Activated T-helper 1 cell treated with anti-CD3 and anti-CD28 coated beads, Interleukin-12 subunit alpha, Interleukin-12 subunit beta, Interleukin-2, Interleukin-4 antibody, amounts not matched to agents 30 ng/mL and 10 ng/mL and 1 ng/mL, durations not matched to agents 14 hours and 24 hours and 36 hours (primary cell): ENCODE measurements at places on chromosomes 7 and 10.
A peak's percentile ranks its signal among the peaks of the same experiment; 100 is the strongest.

DNA sequence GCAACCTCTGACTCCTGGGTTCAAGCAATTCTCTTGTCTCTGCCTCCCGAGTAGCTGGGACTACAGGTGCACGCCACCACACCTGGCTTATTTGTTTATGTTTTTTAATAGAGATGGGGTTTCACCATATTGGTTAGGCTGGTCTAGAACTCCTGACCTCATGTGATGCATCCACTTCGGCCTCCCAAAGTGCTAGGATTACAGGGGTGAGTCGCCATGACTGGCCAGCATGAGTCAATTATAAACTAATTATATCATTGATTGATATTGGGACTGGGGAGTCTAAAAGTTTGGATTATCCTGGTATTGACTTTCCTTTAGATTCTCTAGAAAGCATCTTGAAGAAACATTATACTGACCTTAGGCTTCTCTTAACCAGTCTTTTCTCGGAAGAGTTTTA is 73.9 kb upstream of the CCNY start:
- no peak for DNase-seq

- DNase-seq = no peak
These were observed 51.4 kb upstream of the ZNF716 start for GRCh38 chr7:57398548-57398947.

GRCh38 chr10:131860311-131860710 is 40.5 kb upstream of the PPP2R2D start:
- DNase-seq = no peak

DNA sequence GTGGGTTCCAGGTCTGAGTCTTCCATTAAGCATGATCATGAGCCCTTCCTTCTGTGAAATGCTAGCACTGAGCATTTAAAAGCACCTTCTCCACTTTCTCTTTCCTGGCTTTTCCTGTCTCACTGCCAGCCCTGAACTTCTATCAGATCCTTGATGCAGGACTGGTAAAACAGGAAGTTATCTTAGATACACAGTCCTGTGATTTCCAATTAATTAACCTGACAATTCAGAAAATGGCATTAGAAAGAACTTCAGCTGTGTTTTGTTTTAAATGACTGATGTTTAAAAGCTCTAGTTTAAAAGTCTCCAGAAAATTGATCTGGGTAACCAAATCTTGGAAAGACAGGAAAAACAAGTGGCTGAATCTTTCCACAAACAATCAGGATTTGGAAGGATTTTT is 79.0 kb upstream of the MACROH2A2 start:
- no peak for DNase-seq

DNA sequence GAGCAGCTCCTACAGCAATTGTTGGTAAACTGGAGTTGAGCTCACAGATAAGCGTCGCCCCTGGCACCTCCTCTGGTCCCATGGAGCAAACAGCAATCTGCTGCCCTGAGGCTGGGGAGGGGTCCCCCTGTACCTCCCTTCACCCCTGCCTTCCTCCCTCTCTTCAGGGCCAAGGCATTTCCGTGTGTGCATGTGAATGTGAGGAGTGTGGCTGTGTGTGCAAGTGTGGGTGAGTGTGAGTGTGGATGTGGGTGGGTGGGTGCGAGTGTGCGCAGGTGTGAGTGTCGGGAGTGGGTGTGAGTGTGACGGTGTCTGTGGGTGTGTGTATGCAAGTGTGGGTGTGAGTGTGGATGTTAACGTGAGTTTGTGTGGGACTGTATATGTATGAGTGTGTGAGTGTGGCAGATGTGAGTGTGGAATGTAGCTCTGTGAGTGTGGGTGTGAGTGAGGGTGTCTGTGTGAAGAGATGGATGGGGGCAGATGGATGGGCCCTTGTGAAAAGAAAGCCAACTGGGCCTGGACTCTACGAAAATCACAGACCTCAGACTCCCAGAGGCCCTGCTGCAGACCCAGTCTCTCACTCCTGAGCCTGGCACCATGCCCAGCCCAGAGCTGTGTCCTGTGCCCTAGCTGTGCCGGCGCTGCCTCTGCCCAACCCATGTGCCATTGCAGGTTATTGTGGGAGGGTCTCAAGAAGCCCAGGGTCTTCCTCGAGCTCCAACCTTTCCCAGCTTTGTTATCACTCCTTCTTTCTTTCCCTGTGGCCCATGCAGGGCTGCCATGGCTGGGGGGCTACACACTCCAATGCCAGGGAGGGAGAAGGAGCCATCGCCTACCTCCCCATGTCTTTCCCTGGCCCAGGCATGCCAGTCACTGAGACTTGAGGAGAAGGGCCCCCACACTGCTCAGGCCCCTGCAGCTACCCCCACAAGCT is 73.9 kb downstream of the GRID1 start:
- no peak for DNase-seq

DNA sequence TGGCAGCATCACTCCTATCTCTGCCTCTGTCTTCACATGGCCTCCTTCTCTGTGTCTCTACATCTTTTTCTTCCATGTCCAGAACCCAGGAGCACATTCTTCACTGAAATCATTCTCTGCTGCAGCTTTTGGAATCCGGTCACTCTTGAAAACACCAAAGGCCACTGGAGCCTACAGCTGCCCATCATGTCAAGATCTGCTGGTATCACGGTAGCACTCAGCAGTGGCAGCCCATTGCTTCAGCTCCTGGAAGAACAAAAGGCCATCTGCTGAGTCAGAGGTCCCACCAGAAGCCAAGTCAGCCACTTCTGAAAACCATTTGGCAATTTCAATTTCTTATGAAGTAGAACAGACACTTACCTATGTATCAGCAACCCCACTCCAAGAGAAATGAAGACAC is 6.1 kb upstream of the PCBD1 start:
- DNase-seq = no peak

GRCh38 chr10:78938695-78939672 is 129.8 kb upstream of the ZMIZ1 start:
- DNase-seq = no peak

DNA sequence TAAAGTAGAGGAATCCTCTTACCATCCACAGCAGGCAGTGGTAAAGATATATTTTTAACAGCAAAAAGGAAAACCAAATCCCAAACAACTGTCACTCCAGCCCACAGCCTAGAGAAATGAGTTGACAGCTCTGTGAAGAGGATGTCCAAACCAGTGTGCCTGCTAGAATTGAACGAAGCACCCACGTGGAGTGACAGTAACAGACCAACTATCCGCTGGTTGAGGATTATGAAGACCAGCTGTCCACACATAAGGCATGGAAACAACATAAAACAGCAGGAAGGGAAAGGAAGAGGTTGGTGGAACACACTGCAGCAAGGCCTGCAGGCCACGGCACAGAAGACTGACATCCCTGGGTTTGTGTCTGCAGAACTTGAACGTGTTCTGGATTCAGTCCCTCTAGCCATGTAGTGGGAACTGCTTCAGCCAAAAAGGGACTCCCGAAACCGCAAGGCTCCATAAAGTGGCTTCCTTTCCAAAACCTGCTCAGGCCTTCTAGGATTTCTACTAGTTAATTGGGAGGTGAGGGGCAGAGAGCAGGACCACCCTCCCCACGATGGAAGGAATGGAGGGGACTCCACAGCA is 324.4 kb downstream of the BICC1 start:
- no peak for DNase-seq

DNA sequence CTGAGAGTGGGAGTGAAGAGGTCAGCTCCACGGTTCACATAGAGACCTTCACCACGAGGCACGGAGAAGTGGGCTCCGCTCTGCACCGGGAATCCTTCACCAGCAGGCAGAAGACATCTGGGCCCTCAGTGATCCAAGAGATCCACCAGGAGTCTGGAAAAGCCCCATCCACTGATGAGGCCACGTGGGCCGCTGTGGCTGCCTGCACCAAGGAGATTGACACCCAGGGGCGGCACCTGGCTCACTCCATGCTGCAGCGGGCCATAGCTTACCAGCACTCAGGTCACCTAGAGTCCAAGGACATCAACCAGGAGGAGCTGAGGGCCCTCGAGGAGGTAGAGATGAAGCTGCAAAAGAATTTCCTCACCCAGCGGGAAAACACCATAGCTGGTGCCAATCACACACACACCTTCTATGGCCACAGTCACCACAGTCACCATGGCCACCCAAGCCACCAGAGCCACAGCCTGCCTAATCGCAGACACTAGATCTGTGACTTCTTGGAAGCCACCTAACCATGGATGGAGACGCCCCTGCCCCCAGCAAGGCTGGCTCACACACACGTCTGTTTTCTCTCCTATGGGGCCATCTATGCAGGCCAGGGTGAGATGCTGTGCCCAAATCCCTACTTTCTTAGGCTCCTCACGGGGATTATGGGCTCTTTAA is 694 bp downstream of the C10orf62 start:
- DNase-seq = peak; percentile 17

DNA sequence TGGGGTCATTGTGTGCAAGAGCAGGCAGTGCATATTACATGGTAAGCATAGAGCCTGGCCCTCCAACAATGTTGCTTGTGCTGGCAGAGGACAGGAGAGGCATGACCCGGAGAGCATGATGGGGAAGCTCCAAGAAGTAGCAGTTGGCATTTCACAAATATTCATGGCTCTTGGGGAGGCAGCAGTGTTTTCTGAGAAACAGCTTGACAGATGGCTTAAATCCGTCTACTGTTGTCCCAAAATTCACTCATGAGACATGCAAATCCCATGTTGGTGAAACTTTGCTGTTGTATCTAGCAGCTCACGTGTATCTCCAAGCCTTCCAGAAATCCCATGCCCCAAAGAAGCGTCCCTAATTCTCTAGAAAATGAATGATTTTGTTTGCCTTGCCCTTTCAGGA is 487.0 kb downstream of the SORCS3 start:
- no peak for DNase-seq

DNA sequence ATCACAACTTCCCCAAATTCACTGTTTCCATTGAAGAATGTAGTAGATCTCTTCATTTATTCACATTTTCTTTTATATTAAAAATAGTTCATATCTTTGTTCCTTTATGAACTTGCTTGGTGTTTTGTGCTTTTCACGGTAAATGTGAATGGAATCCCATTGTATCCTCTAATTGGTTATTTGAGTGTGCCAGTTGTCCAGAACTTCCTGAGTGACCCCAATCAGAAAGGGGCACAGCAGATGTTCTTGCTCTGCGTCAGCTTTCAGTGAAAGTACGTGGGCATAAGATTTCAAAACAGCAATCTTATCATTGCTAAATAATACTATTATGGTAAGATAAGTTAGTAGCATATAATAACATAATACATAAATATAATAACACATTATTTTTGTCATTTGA is 47.0 kb downstream of the PTPRZ1 start:
- DNase-seq = no peak

DNA sequence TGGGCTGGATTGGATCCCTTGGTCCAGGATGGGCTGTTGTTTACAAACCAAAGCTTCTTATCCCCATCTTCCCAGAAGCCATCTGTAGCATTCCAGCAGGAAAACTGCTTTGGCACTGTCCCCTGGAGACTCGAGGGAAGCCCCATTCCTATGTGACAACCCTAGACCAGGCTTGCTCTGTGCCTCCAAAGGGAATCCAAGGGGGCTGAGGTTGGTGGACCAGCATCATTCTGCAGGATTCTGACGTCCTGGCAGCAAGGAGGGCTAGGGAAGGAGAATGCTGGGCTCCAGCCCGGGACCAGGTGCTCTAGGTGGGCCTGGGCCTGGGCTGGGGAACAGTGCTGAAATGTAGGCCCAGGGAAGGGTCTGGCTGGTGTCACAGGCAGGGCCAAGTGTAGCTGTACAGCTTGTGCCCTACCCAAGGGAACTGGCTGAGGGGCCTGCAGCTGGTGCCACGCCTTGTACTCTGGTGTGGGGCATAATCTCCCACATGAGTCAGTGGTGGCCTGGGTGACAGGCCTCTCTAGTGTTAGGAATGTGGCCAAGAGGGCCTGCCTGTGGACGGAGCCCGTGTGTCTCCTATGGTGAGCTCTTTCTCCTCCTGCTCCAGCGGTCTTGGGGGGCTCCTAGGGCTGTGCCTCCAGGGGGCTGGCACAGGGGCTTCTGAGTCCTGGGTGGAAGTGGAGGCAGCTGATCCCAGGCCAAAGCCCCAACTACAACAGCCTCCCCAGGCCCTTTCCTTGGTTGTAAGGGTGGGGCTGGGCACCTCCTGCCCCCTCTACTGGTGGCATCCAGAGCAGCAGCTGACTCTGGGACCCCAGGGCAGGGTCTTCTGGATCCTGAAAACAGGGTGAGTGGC is 25.2 kb downstream of the TRIM8 start:
- DNase-seq = no peak

DNA sequence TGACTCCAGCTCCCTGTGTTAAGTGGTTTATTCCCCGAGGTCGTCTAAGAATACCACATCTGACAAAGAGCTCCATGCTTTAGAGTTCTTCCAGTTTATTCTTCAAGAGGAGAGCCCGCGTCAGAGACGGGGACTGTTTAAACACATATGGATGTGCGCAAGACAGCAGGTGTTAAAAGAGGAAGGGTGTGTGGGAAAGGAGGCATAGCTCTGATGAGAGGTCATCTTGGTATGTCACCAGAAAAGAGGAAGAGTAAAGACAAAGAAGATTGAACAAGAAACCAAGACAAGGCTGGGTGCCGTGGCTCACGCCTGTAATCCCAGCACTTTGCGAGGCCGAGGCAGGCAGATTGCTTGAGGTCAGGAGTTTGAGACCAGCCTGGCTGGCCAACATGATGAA is 258.7 kb downstream of the CCDC3 start:
- DNase-seq = no peak

GRCh38 chr10:48982584-48982983 is 42.9 kb upstream of the LRRC18 start:
- DNase-seq = no peak

GRCh38 chr10:117936141-117936540 is 110.6 kb downstream of the RAB11FIP2 start:
- DNase-seq = no peak

DNA sequence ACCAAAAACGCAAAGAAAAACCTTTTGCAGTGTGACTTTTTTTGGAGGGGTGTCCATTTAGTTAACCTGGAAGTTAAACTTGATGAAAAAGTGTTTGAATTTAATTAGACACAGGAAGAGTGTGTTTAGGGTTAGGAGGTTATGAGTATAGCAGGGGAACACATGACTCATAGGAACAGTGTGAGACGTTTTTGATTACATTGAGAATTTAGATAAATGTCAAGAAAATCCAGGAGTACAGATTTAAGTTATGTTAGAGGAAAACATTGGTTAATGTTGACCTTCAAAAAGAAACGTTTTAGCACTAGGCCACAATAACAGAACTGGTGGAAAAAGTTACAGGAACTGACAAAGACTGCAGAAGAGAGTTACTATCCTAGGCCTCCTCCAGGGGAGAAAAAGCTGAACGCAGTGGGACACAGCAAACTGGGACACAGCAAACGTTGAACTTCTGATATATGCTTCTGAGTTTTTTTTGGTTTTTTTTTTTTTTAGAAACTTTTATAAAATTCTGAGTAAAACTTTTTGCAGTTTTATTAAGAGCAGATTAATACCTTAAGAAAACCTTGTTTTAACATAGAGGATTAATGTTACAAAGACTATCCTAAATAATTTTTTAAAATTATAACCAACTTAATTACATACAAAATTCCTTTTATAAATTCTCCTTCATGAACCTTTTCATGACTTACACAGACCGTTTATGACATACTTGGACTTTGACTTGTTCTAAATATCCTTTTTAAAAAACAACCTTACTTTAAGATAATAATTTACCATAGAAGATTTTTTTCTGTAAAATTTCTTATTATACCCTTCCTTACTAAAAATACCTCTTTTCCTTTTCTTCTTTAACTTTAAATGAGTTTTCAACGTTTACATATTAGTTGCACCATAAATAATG is 22.2 kb downstream of the LANCL2 start:
- no peak for DNase-seq

GRCh38 chr7:137820156-137820555 is 26.6 kb downstream of the DGKI start:
- no peak for DNase-seq
